ENCODE measurements at places on chromosomes 3 and 15.

GRCh38 chr3:146334151-146334550 is 83.2 kb upstream of the PLSCR4 start:
- no peak for DNase-seq

DNA sequence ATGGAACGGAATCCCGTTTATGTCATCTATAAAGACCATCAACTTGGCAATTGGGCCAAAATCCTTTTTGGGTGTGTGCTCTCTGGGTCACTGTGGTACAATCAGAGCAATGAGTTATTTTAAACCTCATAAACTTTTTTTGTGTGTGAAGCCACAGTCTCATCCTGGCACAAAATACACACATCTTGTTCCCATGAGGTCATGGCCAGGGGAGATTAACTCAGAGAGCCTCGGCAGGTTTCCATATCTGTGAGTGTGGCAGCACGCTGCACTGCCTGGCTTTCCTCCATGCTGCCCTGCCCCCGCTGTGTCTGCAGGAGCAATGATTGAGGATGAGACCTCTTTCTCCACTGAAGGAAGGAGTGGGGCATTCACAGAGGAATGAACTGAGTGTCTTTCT is 54.0 kb upstream of the DLG1 start:
- no peak for DNase-seq

- DNase-seq, result no peak
Measured at GRCh38 chr15:83602021-83602420, 51.9 kb upstream of the ADAMTSL3 start.

GRCh38 chr15:40498891-40499290 is 28.1 kb downstream of the CHST14 start:
- no peak for DNase-seq

GRCh38 chr15:57403566-57404325 is 27.4 kb downstream of the CGNL1 start:
- DNase-seq, result no peak

- DNase-seq, result no peak
Measured at GRCh38 chr15:69758291-69758771, 305.7 kb downstream of the RPLP1 start.

DNA sequence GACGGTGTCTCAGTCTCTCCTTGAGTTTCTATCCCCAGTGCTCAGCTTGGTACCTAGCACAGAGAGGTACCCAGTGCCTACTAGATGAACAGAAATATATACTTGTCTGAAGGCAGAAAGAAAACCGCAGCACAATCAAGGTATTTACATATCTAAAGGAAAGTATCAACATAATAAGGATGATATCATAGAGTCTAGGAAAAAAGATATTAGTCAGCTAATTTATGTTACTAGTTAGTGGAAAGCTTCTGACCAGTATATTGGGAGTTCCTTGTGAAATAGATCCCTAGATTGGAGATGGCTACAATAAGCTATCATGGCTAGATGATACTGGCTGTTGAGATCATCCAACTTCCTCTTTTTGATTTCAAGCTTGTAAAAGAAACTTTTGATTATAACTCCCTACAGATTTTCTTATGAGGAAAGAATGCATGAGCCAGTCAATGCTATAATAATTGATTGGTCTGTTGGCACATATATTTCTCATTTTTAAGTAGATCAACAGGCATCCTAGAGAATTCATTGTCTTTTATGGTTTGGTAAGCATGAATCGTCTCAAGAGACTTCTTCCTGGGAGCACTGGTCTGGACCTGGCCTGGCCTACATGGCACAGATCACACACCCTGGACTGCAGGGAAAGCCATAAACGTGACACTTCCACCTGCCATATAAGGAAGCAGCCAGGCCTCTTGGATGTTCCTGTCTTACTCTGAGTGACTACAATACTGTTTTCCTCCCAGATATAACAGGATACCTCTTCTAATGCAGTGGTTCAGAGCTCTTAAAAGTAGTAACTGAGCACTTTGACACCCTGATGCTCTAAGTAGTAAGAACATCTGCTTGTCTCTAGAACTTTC is 60.7 kb downstream of the IMPG2 start:
- no peak for DNase-seq

- no peak for DNase-seq
Measured at GRCh38 chr3:172202797-172203196, 163.4 kb downstream of the FNDC3B start.

DNA sequence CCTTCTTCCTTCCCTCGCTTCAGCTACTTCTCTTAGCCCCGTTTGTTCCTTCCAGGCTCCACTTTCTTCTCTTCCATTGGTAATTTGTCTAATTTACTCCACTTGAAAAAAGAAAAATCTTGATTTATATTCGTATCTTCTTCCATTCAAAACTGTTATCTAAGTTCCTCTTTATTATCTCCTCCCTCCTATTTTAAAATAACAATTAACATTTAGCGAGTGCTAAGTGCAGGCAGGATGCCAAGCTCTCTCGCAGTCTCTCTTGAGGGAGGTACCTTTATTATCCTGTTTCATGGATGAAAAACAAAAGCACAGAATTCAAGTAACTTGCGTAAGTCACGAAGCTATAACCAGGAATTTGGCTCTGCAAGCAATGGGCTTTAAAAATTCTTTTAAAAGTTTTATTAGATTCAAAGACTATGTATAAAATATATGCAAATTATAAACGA is 418.9 kb upstream of the NAALADL2 start:
- DNase-seq, result no peak

GRCh38 chr15:64229129-64229724 is 66.4 kb upstream of the PPIB start:
- no peak for DNase-seq

GRCh38 chr3:172467170-172467824 is 19.0 kb upstream of the GHSR start:
- DNase-seq, result no peak

DNA sequence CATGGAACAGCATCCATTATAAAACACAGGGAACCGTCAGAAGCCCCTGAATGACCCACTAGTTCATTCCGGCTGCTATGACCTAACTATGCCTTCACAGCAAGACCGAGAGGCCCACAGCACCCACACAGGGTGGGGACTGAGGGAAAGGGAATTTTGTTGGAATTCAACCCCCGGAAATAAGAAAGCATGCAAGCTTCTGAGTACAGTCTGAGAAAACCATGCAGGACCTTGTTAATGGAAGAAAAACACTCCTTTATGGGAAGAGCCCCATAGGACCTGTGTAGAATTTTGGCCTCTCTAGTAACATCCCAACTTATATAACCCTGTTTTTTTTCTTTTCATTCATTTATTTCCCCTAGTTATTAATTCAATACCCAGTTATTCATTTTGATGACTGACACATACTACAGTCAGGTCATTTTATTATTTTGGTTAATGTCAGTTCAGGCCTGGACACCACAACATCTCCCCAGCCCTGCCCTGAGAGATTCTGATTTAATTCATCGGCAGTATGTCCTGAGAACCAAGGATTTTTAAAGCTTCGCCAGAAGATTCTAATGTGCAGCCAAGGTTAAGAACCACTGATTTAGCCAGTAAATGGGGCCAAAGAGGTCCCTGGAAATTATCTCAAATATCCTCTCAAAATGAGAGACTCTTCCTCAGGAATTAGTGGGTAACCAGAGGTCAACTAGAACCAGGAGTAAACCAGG is 231.6 kb upstream of the GOLGA6L4 start:
- DNase-seq, result no peak

GRCh38 chr15:26790118-26790517 is 17.3 kb upstream of the GABRB3 start:
- no peak for DNase-seq

GRCh38 chr3:18442756-18443664 is 17.9 kb upstream of the SATB1 start:
- no peak for DNase-seq

GRCh38 chr15:27017168-27017809 is 46.3 kb downstream of the GABRG3 start:
- DNase-seq, result no peak

DNA sequence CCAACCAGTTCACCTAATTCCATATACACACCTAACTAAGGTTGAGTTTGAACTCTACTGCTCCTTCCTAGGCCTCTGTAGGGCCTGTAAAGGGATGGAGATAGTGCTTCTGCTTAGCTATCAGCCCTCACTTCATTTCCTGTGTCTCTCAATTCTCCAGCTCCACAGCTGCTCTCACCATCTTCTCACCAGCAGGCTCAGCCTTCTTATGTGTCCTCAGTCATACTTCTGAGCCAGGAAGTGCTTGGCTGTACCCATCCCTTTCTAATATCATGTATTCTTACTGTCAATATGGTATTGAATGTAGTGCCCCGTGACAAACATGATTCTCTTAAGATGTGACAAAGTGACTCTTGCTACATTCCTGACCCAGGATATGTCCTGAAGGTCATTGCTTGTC is 116.9 kb downstream of the SLC9A9 start:
- no peak for DNase-seq

DNA sequence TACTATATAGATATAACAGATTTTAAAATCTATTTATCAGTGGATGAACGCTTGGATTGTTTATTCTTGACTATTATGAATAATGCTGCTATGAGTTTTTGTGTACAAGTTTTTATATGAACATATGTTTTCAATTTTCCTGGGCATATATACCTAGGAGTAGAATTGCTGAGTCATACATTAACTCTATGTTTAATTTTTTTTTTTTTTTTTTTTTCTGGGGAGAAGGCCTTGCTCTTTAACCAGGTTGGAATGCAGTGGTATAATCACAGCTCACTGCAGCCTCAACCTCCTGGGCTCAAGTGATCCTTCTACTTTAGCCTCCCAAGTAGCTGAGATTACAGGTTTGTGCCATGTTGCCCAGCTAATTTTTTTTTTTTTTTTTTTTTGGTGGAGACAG is 9.1 kb downstream of the CIDEC start:
- DNase-seq, result no peak

- DNase-seq, result no peak
Measured at GRCh38 chr15:57405133-57405532, 28.8 kb downstream of the CGNL1 start.

- no peak for DNase-seq
Measured at GRCh38 chr15:27196691-27197090, 225.7 kb downstream of the GABRG3 start.

DNA sequence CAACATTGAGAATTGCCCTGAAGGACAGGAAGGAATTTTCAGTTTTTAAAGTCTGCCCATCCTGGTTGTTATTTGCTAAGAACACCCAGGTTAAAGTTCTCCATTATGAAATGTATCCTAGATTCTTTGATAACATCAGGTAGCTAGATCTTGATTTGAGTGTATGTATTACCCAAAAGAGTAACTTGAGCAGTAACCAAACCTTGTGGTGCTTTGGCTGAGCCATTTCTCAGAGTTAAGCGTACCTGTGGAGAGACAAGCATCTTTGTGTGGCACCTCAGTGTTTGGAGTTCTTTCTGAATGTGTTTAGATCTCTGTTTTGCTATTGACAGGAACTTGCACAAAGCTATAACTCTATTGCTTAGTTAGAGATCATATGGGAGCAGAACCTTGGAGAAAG is 20.4 kb downstream of the CEP97 start:
- no peak for DNase-seq

All from activated naive CD8-positive, alpha-beta T cell treated with anti-CD3 and anti-CD28 coated beads, Interleukin-2, amount 50 U/mL, for 16 hours (primary cell).